Activated T-cell treated with anti-CD3 and anti-CD28 coated beads for 24 hours (primary cell): ENCODE measurements at places on chromosomes 12 and 14.

DNA sequence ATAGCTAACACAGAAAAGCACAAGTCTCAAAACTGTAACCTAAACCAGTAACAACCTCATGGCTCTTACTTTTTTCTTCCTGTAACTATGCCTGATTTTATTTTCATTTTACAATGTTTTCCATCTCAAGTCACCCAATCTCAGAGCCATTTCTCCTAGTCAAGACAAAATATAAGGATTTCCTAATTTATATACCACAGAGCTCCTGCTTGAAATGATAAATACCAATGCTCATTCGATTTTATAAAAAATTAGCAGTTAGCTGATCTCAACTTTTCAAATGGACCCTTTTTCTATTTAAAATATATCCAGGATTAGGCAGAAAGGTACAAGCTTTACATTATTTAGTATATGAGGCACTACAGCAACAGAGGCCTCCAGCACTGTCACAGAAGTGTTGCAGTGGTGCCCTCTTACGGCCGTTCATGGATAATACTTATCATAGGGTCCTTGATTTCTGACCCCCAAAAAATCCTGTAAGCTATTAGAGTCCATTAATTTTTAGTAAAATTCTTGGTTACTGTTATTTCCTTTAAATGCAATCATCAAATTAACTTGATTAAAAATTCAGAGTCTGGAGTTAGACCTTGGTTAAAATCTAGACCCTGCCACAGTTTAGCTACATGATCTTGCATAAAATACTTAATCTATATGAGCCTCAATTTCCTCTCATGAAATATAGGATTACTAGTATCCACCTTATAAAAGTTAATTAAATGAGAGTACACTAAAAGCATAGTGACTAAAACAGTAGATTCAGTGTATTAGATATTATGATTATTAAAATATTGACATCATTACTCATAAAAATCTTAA lies 68.3 kb downstream of the SEC23A start:
- DNase-seq = no peak

- no peak for DNase-seq
These were observed 1.5 kb upstream of the NTS start for GRCh38 chr12:85872497-85873091.

- DNase-seq = no peak
These were observed 984.9 kb downstream of the FSCB start for GRCh38 chr14:43522191-43522590.

DNA sequence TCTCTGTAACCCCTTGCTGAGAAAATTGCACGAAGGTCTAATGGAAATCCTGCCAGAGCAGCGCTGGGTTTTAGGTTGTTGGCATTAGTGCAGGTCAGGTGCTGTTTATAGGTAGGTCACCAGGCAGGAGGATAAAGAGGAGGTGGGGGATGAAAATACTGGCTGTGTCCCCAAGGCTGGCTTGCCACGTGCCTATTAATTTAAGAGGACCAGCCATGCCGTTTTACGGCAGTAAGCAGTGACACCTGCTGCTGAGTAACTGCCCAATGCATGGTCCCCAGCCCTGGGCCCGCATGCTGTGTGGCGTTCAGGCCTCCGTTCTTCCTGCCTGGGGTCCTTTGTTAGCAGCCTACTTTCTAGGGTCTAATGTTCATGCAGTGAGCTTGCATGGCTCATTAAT lies 67.2 kb downstream of the WDR20 start:
- no peak for DNase-seq

- DNase-seq = no peak
These were observed 165.5 kb downstream of the SLC5A8 start for GRCh38 chr12:101044512-101045059.

GRCh38 chr12:122049827-122050226 lies 28.1 kb downstream of the BCL7A start:
- no peak for DNase-seq

- DNase-seq = no peak
These were observed 25.8 kb downstream of the KTN1 start for GRCh38 chr14:55605793-55606192.

DNA sequence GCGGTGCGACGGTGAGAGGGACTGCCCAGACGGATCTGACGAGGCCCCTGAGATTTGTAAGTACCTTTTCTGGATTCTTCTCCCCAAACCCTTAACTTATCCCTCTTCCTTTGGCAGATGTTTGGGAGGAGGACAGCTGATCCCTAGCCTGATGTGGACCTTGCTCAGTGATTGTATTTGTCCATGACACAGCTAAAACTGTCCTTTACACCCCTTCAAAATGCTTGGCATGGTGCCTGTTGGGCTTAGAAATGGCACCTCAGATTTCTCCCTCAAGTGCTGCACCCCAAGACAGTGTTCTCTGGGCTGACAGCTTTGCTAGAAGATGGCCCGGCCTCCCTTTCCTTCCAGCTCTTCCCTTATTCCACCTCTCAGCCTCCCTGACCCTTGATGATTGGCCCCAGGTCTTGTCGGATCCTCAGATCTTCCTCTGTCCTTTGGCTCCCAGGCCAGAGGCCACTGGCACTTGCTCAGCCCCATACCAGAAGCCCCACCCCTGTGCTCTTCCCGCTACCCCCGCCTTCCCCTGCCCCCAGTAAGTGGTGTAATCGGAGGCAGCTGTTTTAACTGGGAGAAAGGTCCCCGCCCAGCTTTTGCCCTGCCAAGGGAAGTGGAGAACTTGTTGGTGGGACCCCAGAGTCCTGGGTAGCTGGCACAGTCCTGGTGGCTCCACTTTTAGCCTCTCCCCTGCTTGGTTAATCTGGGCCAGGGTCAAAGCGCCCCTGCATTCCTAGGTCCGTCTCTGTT lies 8.7 kb downstream of the LRP1-AS start:
- no peak for DNase-seq

DNA sequence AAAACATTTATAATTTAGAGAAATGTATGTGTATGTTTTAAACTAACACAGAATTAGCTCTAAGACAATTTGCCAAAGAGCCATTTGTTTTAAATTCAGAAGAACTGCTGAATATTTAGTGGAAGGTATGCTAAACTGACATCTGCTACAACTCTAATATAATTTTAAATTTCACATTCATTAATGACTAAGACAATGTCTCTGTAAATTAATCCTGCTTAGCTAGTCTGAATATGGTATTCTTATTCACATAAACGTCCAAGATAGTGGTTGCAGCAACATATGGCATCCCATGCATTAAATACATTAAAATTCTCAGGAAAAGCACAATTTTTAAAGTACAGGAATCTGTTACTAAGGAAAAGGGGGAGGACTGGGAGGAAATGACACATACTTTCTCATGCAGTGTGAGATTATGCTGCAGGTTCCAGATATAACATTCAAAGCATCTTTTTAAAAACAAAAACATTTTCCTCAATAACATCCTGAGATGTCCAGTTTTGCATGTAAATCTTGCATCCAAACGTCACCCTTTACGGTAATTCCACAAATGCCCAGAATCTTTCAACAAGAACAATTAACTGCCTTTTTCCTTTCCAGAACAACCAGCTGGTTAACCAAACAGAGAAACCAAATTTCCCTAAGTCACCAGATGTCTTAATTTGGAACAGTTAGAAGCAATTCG lies 26.9 kb downstream of the WDR89 start:
- DNase-seq = no peak

GRCh38 chr12:68113644-68114043 lies 45.9 kb downstream of the IFNG start:
- no peak for DNase-seq
